ENCODE measurements at places on chromosomes 7 and 10.

DNA sequence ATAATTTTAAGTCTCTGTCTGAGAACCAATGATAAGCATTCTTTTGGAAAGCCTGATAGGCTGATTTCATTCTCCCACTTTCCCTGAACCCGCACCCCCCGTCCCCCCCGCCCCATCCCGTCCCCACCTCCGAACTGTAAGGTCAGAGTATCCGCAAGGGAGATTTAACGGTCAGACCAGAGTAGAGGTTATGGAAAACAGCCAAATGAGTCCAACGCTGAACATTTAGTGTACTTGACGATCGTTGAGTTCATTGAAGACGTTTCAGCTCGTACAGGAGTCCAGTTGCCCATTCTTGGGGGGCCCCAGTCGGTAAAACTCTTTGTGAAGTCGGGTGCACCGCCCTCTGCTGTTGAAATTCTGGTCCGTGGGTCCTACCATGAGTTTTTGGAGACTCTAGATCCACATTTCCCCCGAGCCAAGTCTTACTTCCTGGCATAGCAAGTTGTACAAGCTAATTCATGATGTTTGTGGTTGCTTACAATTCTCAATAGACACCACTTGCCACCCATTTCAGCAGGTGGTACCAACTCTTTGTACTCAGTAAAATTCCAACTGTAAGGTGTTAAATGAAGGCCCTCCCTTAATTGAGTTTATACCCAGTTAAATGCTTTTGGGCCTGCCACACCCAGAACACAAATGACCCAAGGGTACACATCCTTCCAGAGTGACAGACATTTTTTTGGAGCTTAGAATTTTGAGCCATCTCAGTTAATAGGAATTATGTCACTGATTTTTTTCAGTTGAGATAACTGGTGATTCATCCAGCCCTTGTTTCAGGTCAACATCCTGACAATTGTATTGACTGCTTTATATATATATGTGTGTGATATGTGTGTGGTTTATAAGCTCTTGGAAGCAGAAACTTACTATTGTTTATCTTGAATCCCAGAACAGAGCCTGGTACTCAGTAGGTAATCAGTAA, 1.2 kb downstream of the MARCHF5 start:
- no peak for DNase-seq

- no peak for DNase-seq
Observed at GRCh38 chr7:167090-167855, 25.1 kb upstream of the FAM20C start.

- DNase-seq = no peak
Observed at GRCh38 chr7:92133133-92133736, 1.0 kb downstream of the CYP51A1 start.

DNA sequence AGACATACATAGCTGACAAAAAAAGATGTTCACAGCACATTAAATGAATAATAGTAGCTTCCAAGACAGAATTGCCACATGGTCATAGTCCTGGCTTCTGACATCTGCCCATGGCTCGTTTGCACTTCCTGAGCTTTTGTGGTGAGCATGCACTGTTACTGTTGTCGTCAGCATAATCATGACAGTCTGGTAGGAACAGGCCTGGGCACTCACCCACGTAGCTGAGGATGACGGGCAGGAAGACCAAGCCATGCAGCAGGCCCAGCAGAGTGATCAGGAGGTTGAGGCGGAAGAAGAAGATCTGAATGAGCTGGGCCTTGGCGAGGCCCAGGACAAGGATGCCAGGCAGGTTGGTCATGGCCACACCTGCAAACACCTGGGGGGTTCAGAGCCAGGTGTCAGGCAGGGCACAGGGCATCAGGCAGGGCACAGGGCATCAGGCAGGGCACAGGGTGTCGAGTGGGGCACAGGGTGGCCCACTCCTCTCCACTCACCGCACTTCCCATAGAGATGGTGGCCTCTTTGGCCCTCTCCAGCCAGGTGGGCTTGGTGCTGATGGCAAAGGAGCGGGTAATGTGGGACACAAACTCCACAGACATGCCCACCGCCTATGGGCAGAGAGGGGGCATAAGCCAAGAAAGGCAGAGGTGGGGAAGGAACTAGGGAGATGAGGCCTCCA, 25.3 kb upstream of the NUDCD3 start:
- DNase-seq = no peak
